ENCODE measurements at places on chromosomes 4 and X.

DNA sequence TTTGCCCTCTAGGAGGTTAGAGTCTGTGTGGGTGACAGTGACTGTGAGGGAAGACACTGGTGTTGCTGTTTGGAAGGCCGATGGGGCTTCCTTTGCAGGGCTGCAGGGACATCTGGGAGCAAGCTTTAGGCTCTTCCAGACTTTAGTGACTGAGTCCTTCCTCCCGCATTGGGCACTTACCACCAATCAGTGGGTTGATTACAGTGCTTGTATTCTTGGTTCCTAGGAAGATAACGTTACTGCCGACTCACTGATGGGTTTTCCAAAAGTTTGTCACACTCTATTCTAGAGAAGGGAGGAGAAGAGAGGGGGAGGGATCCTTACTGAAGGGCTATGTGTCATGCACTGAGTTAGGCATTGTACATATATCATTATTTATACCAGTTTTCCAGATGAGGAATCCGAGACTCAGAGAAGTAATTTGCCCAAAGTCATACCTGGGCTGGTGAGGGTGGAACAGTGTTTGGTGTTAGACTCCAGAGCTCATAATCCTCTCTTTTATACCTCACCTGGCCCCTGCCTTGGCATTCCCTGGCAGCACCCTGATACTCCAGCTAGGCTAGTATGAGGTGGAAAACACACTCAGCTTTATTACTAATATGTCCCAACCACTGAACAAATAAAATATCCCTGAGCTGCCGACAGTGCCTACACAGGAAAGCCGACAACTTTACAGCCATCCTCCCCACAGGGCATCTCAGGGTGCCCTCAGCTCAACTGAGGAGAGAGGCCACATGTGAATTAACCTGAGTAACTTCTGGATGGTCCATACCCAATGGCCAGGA, 3.8 kb downstream of the CHST7 start:
- no peak for DNase-seq

- DNase-seq, result no peak
These were observed 2.2 kb downstream of the NEXMIF start for GRCh38 chrX:74922922-74923543.

DNA sequence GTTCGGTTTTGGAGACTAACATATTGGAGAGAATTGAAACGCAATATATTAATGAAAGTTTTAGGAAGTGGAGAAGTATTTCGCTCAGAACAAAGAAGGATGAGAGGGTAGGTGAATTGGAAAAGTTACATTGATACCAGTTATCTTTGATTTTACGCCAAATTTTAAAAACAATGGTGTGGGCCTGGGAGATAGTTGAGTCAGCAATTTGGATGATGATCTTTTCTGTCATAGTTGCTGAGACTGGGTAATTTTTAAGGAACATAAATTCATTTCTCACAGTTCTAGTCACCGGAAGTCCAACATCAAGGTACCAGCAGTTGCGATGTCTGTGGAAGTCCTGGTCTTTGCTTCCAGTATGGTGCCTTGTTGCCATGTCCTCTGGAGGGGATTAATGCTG, 644.8 kb upstream of the LCORL start:
- no peak for DNase-seq

DNA sequence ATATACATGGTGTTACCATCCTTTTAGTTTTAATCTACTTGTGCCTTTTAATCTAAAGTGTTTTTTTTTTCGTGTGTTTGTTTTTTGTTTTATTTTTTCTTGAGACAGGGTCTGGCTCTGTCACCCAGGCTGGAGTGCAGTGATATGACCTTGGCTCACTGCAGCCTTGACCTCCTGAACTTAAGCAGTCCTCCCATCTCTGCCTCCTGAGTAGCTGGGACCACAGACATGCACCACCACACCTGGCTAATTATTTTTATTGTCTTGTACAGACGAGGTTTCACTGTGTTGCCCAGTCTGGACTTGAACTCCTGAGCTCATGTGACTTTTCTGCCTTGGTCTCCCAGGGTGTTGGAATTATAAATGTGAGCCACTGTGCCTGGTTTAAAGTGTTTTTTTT, 33.1 kb downstream of the BMP2K start:
- DNase-seq, result no peak

- no peak for DNase-seq
These were observed 184.4 kb downstream of the DCLK2 start for GRCh38 chr4:150262611-150263010.
